ENCODE measurements at places on chromosomes 12 and 14.

DNA sequence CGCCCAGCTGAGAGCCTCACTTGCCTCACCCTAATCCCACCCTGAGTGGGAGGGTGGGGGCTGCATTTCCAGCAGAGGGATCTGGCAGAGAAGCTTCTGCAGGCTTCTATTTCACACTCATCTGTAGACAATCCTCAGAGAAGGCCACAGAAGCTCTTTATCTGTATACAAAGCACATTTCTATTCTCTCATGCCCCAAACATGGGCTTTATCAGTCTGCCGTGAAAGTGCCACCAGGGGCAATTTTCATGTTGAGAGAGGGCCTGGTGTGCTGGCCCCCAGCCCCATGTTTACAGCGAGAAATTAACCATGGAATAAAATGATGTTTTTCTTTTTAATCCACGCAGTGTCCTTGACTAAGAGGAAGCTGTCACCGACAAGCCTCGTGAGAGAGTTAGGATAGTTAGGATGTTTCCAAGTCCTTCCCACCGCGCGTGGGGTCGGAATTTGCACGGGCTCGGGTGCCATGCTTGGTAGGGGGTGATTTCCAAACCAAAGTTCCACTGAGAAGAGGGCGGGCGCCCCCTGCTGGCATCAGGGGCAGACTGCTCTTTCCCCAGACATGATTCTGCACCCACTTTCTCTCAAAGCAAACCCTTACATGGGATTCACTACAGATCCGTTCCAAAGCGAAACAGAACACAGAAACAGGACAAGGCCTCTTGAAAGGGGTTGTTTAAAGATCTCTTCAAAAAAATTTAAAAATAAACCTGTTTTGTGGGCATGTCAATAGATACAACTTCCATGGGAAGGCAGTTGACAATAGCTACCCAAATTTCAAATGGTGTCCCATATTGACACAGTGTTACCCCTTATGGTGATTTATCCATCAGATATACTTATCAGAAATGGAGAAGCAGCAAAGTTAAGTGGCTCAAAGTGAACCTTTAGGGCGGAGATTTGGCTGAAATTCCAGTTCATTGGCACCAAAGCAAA lies 19.4 kb downstream of the BDKRB1 start:
- no peak for DNase-seq

- DNase-seq, result no peak
Measured at GRCh38 chr12:96452261-96452922, 37.0 kb upstream of the CFAP54 start.

DNA sequence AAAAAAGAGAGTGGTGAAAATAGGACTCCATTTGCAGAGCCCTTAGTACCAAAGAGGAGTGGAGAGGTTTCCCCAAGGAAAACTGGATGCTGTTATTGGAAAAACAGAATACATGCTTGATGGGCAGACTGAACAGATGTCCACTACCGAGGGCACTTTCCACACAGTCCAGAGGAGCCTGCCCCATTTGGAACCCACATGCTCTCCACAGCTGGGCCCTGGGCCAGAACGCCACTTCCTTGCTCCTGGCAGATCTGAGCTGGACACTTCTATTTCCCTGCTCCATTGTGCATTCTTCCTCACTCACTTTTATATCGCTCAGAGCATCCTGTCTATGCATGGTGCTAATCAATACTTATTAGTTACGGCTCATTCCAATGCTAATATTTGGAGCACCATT lies 249.9 kb downstream of the SLC15A4 start:
- no peak for DNase-seq

DNA sequence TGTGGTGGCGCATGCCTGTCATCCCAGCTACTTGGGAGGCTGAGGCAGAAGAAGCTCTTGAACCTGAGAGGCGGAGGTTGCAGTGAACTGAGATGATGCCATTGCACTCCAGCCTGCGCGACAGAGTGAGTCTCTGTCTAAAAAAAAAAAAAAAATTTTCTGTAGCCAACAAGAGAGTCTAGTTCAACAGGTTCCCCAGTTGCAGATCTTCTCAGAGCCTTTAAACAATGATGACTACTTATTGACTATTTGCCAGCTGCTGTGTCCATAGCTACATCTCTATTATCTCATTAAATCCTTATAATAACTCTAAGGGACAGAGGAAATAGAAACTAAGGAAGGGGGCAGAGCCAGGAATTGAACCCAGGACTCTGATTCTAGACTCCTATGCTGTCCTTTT lies 15.2 kb upstream of the MYL2 start:
- DNase-seq, result no peak

DNA sequence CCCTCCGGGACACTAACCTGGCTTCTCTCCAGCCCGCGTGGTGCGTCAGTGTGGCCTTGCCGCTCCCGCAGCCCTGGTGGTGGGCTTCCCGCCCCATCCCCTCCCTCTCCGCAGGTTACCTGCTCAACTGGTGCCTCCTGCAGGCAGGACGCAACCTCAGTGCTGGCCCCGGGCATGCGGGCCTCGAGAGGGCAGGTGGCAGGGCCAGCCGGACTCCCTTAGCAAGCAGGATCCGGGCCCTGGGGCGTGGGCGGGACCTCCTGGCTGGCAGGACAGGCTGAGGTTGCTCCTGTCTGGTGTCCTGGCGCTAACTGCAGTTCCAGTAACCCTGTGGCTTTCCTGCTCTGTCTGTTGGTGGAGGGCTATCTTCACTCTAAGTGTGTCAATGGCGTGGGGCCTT lies 8.6 kb upstream of the ADSS1 start:
- DNase-seq, result no peak

- peak; percentile 45 for DNase-seq
Measured at GRCh38 chr14:54175298-54175942, 218.8 kb upstream of the BMP4 start.

- DNase-seq, result no peak
Measured at GRCh38 chr12:76568130-76568529, 8.6 kb upstream of the OSBPL8 start.

GRCh38 chr14:88210426-88210825 lies 112.6 kb downstream of the KCNK10 start:
- DNase-seq, result no peak
